ENCODE measurements at places on chromosomes 7 and 10. TPM values are rescaled to one million over a fixed set of nuclear protein-coding genes. Genes with fewer than 3 reads are reported as not detected.

DNA sequence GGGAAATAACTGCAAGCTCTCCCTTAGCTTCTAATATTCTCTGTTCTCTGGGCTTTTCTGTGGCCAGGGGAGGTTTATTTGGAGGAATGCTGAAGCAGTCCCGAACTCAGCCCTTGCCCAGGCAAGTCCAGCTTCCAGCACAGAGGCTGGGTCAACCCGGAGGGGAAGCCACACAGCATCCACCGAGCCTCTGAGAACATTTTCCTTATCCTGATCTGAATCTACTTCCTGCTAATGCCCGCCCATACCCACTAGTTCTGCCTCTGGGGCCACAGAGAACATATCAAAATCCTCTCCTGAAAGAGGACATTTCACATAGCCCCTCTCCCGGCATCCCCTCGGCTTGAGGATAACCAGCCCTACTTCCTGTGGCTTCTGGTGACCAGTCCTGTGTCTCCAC is 31.1 kb downstream of the SH3PXD2A start:
- no peak for DNase-seq

Gene BICC1
- not detected for total RNA-seq

- no peak for DNase-seq
Measured at GRCh38 chr10:58477122-58477521, 35.5 kb upstream of the BICC1 start.

Gene CTAGE6
- 2.8 TPM for total RNA-seq

DNA sequence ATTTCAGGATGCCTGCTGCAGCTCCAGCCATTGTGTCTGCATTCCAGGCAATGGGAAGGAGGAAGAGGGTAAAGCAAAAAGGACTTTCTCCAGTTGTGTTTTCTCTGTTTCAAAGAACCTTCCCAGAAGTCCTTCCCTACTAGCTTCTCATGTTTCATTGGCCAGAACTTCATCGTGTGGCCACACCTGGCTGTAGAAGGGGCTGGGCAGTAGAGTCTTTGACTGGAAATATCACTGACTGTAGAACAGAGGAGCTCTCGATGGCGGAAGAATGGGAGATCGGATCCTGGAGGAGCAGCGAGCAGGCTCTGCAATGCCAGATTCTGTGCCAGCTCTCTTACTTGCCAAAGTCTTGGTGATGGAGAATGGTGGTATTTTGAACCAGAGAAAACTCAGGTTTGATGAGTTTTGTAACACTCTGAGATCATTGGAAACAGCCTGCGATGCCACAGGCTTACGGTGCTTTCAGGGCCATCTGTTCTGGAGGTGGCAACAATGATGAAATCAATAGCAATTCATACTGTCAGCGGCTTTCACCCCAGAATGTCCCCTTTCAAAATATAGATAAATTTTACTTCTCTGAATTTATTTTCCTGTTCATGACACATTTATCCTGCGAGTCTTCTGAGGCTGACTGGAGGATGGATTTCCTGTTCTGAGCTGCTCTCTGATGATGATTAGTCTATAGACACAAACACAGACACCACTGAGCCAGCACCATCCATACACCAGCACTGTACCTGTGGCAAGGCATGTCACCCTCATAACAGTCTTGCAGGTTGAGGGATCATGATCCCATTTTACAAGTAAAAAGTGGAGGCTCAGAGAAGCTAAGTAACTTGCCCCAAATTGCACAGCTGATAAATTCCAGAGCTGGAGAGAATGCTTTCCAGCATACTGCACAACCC is 204.2 kb downstream of the EMX2 start:
- DNase-seq, result no peak

- DNase-seq, result no peak
Measured at GRCh38 chr7:73726083-73726466, 6.6 kb upstream of the STX1A start.

DNA sequence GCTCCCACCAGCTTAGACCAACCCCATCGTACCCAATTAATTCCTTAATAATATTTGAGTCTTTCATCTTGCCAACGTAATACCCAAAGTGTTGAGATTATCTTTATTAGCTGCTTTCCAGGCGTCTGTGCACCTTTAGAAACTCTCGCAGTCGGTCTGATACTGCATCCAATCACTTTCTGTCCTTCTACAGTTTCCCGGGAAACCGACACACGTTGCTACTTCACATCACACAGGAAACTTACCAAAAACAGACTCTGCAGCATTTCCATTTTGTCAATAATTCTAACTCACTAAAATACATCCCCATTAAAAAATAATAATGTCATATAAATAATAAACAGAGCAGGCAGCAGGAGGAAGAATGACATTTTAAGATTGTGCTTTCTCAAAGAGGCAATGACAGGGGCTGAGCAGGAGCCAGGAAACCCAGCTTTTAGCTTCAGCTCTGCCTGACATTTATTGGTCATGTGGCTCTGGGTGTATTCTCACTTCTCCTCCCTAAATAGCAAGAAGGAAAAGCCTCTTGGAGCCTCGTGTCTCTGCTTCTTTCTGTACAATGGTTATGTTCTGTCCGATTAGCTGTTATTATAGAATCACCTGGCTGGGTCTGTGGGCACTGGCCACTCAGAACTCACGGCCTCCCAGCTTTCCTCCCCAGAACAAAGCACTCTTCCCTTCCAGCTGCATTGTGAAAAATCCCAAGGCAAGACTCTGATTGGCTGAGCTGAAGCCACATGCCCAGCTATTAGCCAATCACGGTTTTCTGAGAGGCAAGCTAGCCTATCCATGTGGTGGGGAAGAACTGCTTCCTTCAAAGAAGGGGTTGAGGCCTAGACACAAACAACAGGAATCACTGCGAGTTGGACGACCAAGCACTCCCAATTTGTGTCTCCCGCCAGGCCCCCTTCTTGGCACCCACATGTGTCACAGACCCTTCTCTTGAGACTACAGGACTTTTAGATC is 424.7 kb upstream of the FOXK1 start:
- DNase-seq, result no peak

GRCh38 chr7:47335557-47336471 is 246.1 kb downstream of the TNS3 start:
- DNase-seq, result no peak

DNA sequence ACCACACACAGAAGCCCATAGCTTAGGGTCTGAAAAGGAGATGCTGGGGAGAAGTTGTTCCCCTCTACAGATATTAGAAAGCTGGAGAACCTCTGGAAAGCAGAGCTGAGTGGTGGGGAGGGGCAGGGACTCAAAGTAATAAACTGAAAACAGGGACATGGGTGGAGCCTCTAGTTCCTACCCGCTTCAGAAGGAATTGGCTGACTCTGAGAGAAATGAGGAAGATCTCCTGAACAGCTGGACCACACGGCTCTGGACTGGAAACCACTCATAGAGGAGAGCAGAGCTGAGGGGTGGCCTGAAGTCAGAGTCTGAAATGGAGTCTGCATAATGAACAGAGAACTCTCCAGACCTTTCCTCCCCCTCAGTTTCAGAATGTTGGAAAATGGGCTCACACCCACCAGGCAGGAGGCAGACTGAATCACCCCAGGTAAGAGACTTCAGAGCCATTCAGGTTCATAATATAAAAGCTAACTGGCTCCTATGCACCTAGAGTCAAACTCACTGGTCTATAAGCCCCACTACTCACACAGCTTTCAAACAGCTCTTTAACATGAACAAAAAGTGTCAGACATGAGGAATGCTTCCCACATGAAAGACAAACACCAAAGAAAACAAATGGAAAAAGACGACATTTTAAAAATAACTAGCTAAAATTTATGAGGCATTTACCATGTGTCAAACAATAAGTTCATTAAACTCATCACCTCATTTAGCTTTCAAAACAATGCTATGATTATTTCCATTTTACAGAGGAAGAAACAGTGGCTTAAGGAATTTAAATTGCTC is 68.1 kb downstream of the RNF216 start:
- no peak for DNase-seq

Gene CCL24
- total RNA-seq, result 1.1 TPM

DNA sequence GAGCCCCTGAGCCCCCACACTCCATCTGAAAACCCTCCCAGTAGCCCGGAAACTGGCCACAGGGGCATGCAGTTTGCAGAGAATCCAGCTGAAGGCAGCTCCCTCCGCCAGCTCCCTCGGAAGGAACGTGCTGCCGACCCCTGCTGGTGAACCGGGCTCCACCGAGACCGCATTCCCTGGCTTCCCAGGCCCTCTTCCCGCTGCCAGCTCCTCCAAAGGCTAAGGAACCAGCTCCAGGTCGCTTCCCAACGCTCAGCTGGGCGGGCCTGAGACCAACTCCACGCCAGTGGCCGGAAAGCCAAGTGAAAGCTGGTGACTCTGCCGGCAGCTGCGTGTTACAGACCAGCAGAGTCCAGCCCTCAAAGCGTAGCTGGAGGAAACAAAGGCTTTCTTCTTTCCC is 35.8 kb downstream of the GPER1 start:
- peak; percentile 59 for DNase-seq

- DNase-seq, result no peak
Measured at GRCh38 chr7:27890205-27890849, 150.4 kb downstream of the TAX1BP1 start.

GRCh38 chr7:78605119-78605518 is 806.5 kb downstream of the PHTF2 start:
- DNase-seq, result no peak

DNA sequence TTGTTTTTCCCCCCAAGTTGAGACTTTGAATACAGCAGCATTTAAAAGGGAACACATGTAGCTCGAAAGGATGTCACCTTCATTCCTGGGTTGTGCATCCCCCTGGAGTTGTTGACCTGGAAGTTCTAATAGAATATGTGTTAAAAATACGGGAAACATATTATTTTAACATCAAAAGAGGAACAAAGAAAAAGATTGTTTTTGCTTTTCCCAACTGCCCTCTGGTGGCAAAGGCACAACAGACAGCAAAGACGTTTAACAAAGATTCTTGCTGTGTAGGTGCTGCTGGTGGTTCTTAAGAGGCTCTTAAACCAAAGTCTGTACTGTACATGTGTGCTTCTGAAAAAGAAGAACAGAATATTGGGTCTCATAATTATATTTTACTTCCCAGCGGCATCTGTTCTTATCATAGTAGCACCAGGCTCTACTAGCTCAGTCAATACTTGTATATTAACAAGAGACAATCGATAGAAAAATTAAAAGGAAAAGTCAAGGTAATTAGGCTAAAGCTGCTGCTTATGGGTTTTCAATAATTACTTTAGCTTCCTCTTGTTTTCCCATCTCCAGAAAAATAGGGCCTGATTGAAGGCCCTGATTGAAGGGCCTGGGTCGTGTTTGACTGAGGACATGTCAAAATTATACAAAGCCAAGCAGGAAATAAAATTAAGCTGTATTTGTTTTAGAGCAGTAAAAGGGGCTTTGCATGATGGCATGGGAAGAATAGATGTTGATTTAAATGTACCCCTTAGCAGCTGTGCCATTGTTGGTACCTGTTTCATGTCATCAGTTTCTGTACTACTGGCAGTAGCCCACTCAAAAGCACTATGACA is 384.2 kb upstream of the LRGUK start:
- DNase-seq, result no peak

GRCh38 chr10:73650537-73651331 is 5.1 kb downstream of the SYNPO2L start:
- DNase-seq, result no peak

Gene GHRHR
- total RNA-seq, result not detected

GRCh38 chr10:129288999-129289584 is 177.9 kb upstream of the MGMT start:
- DNase-seq, result no peak

Gene CHRM2
- not detected for total RNA-seq

- DNase-seq, result no peak
Measured at GRCh38 chr10:104406715-104407650, 53.4 kb downstream of the CFAP58 start.

Gene KIAA1549
- total RNA-seq, result 0.21 TPM

DNA sequence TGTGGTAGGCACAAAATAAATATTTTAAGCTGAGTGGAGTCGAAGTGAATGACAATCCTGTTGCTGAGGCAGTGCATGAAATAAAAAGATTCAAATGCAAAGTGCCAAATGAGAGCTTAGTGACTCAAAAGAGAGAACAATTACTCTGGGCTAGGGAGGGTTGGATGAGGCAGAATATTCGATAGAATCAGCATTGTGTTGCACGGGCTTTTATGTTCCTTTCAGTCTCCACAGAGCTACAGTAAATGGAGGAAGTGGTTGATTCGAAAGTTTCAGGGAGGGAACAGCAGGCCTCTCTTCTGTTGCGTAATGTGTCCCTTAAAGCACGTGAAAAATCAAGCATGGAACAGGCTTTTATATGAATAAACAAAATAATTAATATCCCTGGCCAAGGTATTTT is 599.3 kb upstream of the CELF2 start:
- DNase-seq, result no peak

- DNase-seq, result no peak
Measured at GRCh38 chr7:136877990-136878389, 9.5 kb downstream of the CHRM2 start.

DNA sequence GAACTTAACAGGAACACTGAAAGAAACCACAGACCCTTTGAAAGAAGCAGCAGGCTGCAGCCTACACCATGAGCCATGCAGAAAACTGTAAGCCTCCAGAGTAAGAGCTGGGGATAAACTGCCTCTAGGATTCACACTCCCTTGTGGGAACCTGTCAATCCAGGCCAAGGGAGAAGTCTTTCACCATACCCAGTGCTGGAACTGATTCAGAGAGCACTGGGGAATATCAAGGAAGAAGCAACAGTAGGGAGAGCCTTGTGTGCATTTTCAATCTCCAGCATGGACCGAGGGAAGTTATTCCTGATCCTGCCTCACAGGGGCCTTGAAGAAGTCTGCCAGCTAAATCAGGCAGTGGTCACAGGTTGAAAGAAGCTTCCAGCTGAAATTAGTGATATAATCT is 282.2 kb downstream of the AGMO start:
- no peak for DNase-seq

Gene ZNF212
- total RNA-seq, result 19.9 TPM

Gene NRCAM
- not detected for total RNA-seq

DNA sequence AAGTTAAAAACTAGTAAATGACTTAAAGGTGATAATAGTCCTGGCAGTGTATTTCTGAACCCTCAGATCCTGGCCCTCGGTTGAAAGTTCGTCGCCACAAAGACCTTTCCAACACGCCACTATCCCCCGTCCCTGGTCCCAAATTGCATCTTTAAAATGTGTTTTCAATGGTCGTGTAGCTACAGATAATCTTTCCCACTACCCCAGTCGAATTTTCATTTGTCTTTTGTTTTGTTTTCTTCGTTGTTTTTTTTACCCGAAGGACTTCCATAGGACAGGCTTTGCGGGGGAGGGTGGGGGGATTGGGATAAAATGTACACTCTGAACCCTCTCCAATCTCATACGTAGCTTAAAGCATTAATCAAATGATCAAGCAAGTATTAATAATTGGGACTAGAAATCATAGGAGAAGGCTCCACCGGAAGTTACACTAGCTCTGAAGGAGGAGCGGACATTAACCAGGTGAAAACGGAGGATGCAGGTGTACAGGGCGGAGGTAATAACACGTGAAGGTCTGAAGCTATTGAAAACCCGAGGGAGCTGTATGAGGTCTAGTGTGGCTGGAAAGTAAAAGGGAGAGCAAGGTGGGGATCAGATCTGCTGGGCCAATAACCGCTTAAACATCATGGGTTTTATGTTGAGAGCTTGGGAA is 32.8 kb upstream of the PHF14 start:
- no peak for DNase-seq

DNA sequence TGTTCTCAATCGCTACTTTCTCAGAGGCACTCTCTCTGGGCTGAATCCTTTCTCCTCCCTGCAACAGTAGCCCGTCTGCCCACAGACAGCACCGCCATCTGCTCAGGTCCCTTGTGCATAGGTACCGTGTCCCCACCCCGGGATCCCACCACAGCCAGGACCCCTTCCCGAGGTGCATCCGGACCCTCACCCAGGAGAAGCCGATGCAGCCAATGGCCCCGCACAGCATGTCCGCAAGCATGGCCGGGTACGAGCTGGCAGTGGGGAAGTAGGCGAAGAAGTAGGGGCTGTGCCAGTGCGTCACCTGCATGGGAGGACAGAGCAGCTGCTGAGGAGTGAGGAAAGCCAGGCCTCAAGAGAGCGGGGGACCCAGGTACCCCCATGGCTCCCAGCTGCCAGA is 25.5 kb downstream of the DDC start:
- no peak for DNase-seq

Data from natural killer cell treated with Interleukin-12 subunit alpha and Interleukin-12 subunit beta and Interleukin-15 and Interleukin-18, amount 100 ng/mL, for 72 hours (primary cell).